GM04503 (cell line): ENCODE measurements at places on chromosomes 1 and 21.

GRCh38 chr1:6447818-6448748 is 17.9 kb downstream of the TNFRSF25 start:
- no peak for DNase-seq

DNA sequence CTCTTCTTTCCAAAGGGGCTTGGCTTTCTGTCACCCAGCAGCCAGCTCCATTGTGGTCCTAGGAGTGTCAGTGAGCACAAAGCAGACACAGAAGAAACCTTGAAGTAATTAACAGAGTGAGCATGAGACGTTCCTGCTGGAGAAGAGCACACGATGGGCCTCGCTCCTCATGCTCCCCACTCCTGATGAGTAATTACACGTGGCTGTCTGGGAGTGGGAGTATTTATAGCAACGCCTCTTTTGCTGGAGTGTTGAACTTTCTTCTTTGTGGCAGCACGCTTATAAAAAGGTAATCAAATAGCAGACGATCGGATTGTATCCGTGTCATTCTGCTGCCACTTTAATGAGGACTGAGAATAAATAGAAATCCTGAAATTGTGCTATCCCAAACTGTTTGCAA is 185.8 kb downstream of the CAMTA1 start:
- no peak for DNase-seq

DNA sequence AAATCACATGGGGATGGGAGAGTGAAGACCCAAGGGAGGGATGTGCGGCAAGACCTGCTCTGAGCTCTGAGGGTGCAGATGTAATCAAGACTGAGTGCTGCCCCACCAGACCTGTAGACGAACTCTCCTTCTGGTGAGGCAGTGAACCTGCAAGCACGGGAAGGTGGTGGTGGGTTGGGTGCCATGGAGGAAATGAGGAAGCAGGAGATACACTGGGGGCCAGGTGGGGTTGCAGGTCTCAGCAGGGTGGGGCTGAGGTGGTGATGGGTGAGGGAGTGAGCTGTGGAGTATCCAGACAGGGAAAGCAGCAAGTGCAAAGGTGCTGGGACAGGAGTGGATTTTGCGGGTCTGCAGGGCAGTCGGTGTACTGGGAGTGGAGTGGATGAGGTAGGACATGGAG is 102.3 kb downstream of the KCNJ15 start:
- DNase-seq, result no peak

DNA sequence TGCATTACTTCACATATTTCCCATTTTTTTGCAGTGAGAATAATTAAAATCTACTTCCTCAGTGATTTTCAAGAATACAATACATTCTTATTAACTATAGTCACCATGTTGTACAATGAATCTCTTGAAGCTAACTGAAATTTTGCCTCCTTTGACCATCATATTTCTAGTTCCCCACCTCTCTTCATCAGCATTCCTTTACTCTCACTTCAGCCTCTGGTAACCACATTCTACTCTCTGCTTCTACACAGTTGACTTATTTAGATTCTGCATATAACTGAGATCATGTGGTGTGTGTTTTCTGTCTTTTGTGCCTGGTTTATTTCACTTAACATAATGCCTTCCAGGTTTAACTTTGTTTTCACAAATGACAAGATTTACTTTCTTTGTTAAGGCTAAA is 304.4 kb upstream of the LYPLAL1 start:
- no peak for DNase-seq

DNA sequence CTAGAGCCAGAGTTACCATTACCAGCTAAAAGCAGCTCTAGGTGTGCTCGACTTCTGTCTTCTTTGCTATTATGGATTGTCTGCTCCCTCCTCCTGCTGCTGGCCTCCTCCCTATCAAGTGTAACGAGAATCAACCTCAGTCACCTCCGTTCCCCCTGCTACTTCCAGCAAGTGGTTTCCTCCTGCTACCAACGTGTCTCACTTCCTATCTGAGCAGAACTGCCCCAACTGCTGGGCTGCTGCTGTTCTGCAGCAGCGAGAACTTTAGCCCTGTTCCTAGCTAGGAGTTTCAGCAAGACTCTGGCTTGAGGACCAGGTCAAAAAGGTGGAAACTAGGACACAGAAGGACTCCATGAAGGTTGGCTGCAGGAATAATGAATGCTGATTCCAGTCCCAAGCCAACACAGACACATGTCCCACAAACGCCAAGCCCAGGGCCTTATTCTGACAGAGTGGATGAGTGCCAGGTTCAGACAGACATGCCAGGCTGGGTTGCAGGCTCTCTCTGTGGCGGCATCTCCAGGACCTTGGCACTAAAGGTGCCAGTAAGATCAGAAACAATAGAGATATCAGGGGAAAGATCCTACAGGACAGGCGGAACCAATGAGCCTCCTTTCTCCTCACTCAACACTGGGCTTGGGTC is 46.9 kb downstream of the CD34 start:
- no peak for DNase-seq

DNA sequence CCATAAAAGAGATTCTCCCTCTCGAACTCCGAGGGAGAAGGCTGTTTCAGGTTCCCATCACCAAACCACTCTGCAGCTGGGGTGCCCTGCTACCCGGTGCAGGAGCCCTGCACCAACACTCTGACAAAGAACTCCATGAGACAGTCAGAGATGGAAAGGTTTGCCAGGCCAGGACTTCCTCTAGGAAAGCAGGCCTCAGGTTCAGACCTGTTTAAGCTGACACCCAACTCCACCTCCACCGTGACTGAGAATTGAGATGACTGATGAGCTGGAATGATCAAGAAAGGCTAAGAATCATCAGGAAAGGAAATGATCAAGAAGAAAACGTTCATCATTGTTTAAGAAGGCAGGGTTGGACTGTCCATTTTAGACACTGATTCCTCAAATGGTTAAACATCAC is 46.2 kb upstream of the KCNE1 start:
- no peak for DNase-seq

DNA sequence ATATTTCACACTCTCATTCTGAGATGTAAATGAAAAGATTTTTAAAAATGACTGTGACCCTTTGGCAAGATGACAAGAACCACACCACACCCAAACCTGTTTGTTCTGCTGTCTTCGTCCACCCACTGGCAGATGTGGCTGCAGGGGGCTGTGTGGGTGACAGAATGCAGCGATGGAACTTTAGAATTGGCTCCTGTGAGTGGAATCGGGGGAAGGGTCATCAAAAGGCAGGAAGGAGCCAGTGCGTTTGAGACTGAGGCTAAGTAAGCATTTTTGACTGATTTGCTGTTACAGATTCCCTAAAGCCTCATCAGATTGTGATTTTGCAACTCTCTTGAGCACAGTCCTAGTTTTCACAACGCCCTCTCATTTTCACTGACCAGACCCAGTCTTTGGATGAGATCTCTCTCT is 111.2 kb upstream of the ADGRL2 start:
- DNase-seq, result peak; percentile 58

DNA sequence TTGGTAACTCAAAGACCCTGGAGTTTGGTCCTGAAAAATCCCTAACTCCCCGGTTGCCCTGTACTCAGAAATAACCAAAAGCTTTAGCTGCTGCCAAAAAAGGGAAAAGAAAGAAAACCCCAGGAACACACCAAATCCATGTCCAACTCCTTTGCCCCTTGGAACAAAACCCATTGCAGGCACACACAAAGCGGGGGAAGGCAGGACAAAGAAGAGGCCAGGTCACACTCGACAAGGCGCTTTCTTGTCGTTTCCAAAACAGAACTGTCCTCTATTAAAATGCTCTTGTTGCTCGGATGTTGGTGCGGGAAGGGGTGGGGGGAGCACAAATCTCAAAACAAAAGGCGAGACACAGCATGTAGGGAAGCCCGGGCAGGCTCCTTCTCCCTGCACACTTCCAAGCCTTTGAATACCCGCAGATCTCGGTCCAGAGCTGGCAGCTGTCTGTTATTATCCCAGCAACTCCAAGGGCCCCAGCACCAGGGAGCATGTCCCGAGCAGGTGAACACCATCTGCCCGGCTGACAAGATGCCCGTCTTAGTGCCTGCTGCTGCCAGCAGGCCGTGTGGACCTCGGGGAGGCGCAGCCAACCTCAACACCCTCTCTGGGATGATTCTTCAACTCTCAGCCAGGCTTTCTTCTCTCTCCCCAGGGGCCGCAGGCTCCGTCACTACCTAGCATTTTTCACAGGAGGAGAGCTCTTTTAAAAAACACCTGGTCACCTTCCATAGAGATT is 96.4 kb downstream of the SSBP3 start:
- DNase-seq, result no peak
